Suppressor macrophage treated with lipopolysaccharide for 1 hour (primary cell): ENCODE measurements at places on chromosomes 2 and 18.

DNA sequence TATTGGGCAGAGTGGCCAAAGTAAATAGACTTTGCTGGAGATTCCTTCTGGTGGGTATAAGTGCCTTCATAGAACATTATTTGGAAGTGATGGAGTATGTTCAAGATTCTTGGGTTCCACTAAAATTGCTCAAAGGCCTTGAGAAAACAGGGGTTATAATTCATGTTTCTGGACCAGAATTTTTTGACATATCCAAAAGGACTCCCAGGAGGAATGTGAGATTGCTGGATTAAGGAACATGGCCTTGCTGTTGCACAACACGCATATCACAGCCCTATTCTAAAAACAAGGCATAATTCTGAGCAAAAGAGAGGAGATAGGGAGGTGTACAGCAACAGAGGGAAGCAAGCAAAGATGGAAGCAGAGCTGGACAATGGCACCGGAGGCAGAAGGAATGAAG, 111.7 kb upstream of the TNP1 start:
- no peak for DNase-seq

GRCh38 chr2:166972002-166972401, 83.7 kb downstream of the XIRP2 start:
- no peak for DNase-seq

DNA sequence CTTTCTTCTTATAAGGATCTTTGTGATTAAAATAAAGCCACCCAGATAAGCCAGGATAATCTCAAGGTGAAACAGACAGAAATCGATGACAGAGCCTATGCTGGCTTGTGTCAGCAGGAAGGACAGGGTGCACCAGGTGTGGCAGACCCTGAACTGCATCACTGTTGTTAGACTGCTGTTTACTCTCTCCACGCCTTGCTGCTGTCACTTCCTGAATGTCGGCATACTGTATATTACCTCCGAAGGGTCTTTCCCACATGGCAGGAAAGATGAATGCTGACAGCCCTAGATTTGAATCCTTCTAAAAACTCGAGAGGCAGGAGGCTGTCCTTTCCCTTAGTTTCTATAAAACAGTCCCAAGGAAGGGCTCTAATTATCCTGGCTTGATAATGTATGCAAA, 18.9 kb upstream of the TMEM163 start:
- DNase-seq: no peak

GRCh38 chr2:217931846-217932560, 70.8 kb downstream of the TNS1 start:
- DNase-seq: no peak

GRCh38 chr2:220227266-220227920, 600.0 kb downstream of the SLC4A3 start:
- no peak for DNase-seq

DNA sequence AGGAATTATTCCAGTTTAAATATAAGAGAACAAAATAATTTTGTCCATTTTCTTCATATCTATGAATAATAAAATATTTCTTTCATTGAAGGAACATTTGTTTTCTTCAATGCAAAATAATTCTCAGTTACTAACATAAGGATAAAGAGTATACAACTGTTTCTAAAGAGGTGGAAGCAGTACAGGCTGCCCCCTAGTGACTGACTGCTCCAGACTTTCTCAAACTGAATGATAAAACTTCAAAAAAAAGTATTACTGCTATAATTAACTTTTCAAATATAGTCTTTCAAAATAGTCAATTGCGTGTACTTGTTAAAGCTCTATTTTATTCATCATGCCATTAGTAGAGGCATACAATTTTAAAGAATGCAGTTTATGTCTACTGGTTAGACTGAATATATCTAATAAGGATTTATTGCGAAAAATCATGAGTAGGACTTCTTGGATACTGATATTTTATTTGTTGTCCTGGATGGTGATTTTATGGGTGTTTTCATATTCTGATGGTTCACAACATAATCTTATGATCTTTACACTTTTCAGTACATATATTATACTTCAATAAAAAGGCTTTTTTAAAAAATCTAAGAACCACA, 100.1 kb downstream of the WDPCP start:
- peak; percentile 24 for DNase-seq

DNA sequence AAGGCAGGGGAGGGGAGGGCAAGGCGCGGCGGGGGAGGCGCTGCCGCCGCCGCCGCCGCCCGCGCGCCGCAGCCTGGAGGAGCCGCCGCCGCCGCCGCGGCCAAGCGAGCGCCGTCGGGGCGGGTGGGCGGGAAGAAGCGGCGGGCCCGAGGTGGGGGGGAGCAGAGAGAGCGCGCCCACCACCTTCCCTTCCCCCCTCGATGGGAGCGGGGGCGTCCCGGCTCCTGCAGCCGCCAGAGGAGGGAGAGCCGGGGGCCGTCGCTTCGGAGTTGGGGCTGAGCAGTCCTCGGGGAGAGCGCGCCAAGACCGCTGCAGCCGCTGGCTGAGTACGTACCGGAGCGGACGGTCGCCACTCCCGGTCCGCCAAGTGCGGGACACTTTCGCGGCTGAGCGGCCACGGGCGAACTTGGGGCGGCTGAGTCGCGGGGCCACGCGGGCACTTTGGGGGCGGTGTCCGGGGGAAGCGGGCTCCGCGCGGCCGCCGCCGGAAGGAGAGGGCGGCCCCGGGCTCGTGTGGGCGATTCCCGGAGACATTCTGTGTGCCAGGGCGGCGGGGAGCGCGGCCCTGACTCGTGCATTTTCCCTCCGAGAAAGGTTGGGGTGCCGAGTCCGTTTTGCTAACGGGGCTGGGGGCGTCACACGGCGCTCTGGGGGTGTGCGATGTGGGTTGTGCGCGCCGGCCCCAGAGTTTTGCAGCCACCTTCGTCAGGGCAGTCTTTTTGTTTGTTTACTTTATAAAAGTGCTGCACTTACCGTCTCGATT, at the start of gene NAB1:
Gene NAB1, plus strand, starts transcription at position 49 of the 763 bp plus-strand sequence. CDS start 10,094 bp downstream, outside the sequence.
- DNase-seq: peak; percentile 91

- no peak for DNase-seq
Measured at GRCh38 chr2:136986605-136987221, 221.4 kb downstream of the THSD7B start.
